SIG-M5 (cell line): ENCODE measurements at places on chromosomes 13 and 19.

- DNase-seq = no peak
Observed at GRCh38 chr13:36910545-36910944, 9.5 kb downstream of the SMAD9 start.

DNA sequence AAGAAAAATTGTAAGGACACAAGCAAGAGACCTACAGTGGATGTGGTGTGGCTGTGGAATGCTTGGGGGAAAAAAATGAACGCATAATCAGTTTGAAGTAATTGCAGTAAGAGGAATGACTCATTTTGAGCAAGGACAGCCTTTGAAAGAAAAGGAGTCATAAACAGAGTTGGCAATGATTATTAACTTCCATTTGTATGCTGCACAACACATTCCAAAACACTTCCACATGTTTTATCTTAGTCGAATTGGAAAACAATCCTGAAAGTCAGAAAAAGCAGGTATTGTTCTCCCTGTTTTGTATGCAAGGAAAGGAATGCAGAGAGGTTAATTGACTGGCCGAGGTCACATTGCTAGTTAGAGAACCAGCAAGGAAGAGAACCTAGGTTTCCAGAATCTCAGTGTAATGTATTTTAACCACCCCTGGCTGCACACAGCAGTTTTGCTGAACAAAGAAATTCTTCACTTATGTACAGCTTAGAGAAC lies 630.0 kb upstream of the MIR17HG start:
- no peak for DNase-seq

GRCh38 chr13:50127726-50128291 lies 112.6 kb downstream of the KCNRG start:
- no peak for DNase-seq

DNA sequence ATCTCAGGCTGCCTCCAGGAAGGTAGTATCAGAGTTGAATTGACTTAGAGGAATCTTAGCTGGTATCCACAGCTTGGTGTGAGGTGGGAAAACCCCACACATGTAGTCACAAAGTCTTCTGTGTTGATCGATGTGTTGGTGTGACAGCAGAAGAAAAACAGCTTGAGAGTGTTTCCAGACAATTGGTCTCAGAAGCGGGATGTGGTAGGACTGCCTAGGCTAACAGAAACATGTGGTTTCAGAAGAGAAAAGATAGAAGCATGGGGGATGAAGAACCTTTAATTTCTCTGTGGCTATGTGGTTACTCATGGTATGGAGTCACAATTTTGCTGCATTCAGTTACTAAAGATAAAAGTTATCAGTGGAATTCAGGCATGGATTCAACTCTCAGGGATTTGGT lies 134.7 kb upstream of the SLITRK5 start:
- DNase-seq = no peak
